ENCODE measurements at places on chromosomes 5 and 9.

DNA sequence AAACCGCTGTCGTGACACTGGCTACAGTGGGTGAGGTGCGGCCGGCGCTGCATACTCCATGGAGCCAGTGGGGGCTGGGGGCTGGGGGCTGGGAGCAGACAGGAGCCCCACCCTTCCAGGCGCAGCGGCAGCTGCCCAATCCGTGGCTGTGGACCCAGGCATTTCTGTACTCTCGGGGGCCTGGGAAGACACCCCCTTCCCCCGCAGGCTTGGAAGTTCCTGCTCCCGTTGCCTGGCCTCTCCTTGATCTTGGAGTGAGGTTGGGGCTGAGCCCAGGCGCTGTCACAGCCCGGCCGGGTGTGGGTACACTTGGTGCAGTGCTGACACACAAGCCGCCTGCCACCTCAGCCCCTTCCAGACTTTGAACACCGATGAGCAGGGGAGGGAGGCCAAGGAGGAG is 27.7 kb upstream of the GGTA1 start:
- DNase-seq, result peak; percentile 60

- DNase-seq, result no peak
Observed at GRCh38 chr5:71836559-71837112, 117.6 kb downstream of the CARTPT start.

GRCh38 chr5:43687275-43687674 is 84.3 kb downstream of the NNT start:
- DNase-seq, result no peak

- DNase-seq, result peak; percentile 64
Observed at GRCh38 chr9:131609099-131609830, 63.9 kb downstream of the PRRT1B start.

GRCh38 chr5:53035868-53036381 is 46.8 kb downstream of the ITGA2 start:
- DNase-seq, result no peak

DNA sequence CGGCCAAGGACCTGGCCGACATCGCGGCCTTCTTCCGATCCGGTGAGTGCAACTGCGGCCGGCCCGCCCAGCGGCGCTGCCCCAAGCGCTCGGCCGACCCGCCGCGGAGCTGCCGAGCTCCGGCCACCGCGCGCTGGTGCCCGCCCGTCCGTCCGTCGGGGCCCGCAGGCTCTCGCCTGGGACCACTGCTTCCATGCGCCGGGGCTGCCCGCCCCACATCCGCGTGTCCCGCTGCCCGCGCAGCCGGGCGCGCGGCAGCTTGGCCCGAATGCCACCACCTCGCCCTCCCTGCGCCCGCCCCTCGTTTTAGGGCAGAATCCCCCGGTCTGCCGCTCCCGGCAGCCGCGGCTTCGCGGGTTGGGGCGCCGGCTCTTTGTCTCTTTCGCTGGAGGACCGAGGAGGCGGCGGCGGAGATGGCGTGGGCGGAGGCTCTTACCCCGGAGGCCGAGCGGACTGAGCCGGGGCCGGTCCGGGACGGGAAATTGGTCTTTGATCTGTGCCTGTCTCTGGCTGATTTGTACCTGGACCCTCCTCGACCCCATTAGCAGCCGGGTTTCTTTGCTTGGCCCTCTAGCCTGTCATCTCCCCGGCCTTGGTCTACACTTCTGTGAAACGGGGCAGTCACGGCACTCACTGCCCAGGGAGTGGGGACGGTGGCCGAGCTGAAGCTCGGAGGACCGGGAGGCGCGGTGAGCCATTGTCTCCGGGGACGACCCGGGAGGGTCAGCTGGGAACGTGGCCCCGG is 871 bp downstream of the TRIO start:
- DNase-seq, result peak; percentile 45

- DNase-seq, result no peak
Observed at GRCh38 chr5:38853753-38854470, 8.1 kb downstream of the OSMR start.

- DNase-seq, result no peak
Observed at GRCh38 chr5:59724482-59725391, 168.8 kb downstream of the PDE4D start.

GRCh38 chr5:95369782-95370181 is 21.4 kb upstream of the FAM81B start:
- no peak for DNase-seq

DNA sequence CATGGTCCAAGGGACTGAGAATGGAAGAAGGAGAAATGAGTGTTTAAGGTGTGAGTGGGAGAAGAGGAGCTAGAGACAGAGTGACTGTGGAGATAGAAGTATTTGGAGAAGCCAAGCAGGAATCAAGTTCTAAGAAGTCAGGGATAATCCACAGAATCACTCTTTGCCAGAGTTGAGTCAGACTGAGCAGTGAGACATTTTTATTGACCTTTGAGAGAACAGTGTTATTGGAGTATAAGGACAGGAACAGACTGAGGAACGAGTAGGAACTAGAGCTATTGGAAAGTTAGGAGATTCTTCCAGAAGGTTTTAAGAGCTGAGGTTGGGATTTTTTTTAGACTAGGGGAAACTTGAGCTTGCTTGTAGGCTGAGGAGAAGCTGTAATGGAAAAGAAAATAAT is 37.2 kb downstream of the RCL1 start:
- DNase-seq, result no peak

GRCh38 chr5:113612060-113612496 is 98.6 kb downstream of the YTHDC2 start:
- DNase-seq, result no peak

Measured in heart left ventricle (tissue), 16 donors.